Stimulated activated CD4-positive, alpha-beta T cell treated with anti-CD3 and anti-CD28 coated beads, Interleukin-2, amount 100 ng/mL, for 4 hours (primary cell): ENCODE measurements at places on chromosomes 5 and 9.

DNA sequence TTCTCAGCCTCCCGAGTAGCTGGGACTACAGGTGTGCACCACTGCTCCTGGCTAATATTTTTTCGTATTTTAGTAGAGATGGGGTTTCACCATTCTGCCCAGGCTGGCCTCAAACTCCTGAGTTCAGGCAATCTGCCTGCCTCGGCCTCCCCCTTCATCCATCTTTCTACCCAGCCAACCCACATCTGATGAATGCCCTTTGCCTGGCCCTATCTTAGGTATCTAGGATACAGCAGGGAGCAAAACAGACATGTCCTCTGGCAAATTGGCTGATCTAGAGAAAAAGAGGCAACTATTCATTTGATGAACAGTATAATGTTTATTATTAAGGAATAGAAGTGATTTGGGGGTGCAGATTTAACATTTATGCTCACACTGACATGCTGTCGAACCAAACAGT is 123.0 kb downstream of the TRIO start:
- no peak for DNase-seq

DNA sequence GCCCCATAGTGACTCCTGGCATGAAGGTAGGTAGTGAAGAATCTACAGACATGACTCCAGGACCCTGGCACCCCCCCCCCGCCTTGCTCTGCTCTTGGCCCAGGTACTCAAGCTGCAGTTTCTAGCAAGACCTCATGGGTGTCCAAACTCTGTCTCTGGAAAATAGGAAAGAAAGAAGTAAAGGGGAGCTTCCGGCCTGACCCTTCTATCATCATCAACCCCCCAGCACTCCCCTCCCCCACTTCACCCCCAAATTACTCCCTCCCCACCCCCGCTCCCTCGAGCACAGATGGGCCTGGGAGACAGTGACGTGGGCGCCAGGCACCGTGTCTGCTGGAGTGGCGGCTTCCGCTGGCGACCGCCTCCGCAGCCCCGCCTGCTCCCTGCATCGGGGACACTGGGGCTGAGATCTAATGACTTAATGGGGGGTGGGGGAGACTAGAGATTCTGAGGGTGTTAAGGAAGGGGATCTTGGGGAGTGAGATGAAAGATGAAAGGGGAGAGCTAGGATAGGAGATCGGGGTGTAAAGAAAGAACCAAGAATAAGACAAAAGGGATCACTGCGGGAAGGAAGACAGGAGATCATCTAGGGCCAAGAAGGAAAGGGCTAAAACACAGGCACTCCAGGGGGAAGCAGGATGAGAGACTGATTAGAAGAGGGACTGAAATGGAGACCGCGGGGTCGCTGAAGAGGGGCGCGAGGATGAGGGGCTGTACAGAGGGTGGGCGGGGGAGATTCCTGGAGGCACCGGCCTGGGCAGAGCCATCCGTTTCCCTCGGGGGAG is 1.1 kb upstream of the DNAJB5 start:
- peak; percentile 68 for DNase-seq

DNA sequence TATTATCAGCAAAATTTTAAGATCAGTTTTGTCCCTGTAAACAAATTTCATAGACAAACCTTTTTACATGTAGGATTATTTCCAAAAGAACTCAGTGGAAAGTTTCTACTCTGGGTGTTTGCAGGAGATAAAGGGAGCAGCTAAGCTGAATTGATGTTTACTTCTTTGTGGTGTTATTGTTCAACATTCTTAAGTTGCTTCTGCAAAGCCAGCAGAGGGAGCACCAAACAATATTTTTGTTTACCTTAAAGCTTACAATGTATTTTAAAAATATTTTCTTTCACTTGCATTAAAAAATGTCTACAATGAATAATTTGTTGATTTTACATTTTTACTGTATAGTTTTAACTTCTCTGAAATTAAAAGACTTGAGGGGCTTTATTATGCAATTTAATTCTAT is 135.4 kb downstream of the ATG10 start:
- no peak for DNase-seq

GRCh38 chr5:41524174-41524573 is 13.8 kb upstream of the PLCXD3 start:
- no peak for DNase-seq
